Activated B cell treated with CpG ODN at 0.5 μM for 24 hours (primary cell): ENCODE measurements at places on chromosomes 12 and 14. TPM values are rescaled to one million over a fixed set of nuclear protein-coding genes. Genes with fewer than 3 reads are reported as not detected.

DNA sequence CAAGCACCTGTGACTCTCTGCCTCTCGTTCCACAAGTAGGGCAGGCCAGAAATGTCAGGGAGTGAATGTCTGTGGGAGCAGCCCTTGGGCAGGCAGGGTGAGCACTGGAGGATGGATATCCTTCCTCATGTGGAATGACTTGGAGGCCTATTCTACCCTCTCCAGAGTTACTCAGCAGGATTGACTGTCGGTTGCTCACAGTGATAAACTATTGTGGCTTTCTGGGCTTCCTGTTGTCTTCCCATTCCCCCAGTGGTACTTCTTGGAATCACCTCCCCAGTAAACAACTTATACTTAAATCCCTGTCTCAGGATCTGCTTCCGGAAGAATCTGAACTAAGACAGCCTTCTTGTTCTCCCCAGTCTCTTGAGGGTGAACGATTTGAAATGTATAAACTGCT is 79.6 kb upstream of the MANSC4 start:
- no peak for DNase-seq

The GRIP1 gene
- total RNA-seq = 0.49 and 0.54 TPM in 2 replicates

- no peak for DNase-seq
These were observed 56.1 kb downstream of the ESR2 start for GRCh38 chr14:64238049-64238448.

The GPHN gene
- total RNA-seq = 36.9 and 40.8 TPM in 2 replicates

DNA sequence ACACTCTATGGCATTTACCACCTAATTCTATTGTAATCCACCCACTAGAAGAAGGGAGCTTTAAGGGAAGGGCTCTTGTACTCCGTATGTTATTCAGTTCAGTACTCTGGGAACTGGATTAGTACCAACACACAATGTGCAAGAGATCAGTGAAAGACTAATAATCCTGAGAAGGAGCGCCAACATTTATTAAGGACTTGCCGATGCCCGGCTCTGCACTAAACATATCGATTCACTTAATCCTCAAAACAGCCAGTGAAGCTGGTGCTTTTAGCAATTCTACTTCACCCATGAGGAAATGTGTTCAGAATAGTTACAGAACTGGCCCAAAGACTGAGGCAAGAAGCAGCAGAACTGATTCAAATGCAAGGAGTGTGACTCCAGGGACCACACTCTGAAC is 80.9 kb downstream of the RPS6KA5 start:
- no peak for DNase-seq

DNA sequence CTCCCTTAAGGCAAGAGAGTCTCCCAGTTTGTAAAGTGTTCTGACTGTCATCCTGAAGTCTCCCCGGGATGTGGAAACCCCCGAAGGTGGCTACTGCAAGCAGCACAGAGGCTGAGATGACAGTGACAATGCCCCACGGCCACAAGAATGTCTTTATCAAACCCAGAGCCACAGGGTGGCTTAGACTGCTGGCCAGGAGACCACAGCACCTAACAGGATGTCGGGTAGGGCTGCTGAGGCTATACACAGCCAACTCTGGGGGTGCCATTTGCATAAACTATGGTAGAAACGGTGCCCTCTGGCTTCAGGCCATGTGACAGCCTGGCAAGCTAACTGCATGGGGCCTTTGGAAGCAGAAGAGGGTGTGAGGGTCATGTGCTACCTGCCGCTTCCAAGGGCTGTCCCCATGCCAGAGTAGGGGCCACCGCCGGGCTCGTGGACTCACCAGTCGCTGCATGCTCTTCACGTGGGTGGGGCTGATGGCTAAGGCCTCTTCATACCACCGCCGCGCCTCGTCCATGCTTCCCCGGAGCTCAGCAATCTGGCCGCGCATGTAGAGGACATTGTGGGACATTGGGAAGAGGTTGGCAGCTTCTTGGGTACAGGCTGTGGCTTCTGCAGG is 180.9 kb downstream of the CALM1 start:
- no peak for DNase-seq

GRCh38 chr14:21308132-21308478 is 28.2 kb downstream of the RPGRIP1 start:
- DNase-seq = no peak

The PRKD1 gene
- total RNA-seq = 5.1 and 6.7 TPM in 2 replicates

The NGB gene
- total RNA-seq = not detected in 2 replicates

The PRR13 gene
- total RNA-seq = 266 and 288 TPM in 2 replicates

DNA sequence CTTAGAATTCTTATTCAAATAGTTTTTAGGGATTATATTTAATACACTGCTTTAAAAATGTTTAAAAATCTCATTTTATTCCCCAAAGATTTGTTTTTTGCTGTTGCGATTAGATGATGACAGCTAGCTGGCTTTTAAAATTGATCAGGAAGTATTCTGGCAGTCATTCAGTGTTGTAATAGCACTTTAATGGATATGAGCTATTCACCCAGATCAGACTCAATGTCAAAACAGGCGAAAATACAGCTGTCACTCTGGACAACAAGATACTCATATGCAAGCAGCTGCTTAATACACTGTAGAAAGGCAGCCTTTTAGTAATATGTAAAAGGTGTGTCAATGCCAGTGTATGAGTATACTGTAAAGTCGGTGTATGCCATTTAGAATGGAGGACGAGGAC is 91.7 kb downstream of the NPAS3 start:
- no peak for DNase-seq

The KCNC2 gene
- not detected in 2 replicates for total RNA-seq

GRCh38 chr12:2051700-2052621 is 826 bp upstream of the CACNA1C start:
- no peak for DNase-seq

DNA sequence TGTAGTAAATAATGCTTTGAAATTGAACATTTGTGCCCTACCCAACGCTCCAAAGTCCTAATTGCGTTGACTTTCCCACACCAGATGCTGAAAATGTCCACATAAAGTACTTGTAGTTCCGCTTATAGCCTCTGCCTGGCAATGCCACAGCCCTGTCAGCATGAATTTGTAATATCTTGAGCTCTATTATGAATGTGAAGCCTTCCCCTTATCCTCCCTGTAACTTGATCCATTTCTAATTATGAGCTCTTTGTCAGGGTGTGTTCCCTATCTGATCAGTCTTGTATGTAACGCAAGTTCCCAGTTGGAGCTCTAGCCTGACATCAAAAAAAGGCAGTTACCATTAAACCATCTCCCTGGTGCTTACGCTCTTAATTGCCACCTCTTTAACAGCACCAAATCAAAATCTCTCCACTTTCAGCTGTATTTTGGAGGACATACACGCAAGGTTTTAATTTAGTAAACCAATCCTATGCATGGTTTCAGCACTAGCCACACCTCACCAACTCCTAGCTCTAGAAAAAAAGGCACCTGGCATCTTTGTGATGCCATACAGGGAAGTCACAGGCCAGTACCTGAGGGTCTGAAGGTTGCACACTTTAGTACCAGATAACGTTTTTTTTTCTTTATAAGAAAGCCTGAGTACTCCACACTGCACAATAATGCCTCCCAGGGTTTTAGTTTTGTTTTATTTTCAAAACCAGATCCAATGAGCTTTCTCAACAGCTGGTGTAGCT is 69.3 kb downstream of the EEA1 start:
- no peak for DNase-seq

DNA sequence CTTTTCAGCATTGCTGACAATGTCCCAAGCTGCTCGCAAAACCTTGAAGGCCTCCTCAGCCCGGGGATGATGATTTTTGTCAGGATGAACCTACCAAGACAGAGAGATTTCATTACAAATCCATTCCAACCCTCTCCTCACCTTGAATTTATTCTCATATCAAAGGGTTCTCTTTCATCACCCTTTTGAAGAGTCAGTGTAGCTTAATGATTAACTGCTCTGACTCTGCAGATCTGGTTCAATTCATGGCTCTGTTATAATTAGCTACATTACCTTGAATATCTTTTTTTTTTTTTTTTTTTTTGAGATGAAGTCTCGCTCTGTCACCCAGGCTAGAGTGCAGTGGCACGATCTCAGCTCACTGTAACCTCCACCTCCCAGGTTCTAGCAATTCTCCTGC is 5.6 kb downstream of the ORMDL2 start:
- no peak for DNase-seq

The CHD8 gene
- total RNA-seq = 113 and 133 TPM in 2 replicates

GRCh38 chr12:39230086-39230485 is 212.8 kb downstream of the KIF21A start:
- DNase-seq = no peak

GRCh38 chr14:41299924-41300323 is 306.8 kb upstream of the LRFN5 start:
- DNase-seq = no peak

- DNase-seq = no peak
These were observed 93.1 kb downstream of the PPM1H start for GRCh38 chr12:62841846-62842245.

DNA sequence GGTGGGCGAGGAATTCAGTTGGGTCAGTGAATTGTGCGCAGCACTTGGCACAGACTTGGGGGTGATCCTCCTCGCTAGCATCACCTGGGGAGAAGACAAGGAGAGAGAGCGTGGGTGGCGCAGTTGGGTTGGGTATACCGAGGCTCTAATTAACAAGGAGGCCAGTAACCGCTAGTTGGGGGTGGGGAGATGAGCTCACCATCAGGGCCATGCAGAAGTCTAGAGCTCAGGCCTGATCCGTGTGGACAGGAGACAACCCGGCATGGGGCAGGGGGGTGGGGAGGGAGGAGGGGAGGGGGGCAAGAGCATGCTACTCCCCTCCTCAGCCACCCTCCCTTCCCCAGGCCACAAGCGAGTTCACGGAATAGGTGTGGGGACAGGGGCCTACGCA is 580 bp downstream of the SALL2 start:
- no peak for DNase-seq

The C14orf132 gene
- 0.05 and 0.16 TPM in 2 replicates for total RNA-seq

DNA sequence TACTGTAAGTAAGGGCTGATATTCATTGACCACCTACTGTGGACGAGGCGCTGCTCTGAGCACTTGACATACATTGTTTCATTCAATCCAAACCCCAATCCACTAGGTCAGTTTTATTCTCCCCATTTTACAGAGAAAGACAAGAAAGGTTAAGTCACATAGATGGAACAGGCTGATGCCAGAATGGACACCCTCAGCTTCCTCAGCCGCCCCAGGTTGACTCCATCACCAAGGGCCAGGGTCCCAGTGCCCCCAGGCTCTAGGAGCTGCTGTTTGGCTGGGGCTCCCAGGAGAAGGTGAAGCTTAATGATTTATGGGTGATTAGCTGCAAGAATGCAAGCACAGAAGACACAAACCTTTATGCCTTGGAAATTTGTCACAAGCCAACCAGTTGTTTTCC is 671 bp upstream of the AQP2 start:
- DNase-seq = no peak
